DMS153 (cell line): ENCODE measurements at places on chromosomes 4 and X.

DNA sequence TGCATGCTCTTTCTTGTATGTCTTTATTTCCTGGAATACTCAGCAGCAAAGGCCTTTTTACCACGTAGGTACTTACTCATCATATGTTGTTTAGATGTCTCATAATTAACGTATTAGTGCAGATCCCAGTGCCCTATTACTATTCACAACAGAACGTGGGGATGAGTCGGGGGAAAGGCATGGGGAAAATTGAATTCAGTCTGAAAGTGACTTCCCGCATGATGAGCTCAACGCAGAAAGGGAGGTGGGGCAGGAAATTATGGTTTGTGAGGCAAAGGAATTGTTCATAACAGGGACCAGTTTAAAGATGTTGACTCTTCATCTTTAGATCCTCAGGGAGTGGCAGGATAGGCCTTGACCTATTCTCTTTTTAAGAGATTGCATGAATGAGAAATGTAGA, 2.0 kb upstream of the TMPRSS11D start:
- no peak for DNase-seq

DNA sequence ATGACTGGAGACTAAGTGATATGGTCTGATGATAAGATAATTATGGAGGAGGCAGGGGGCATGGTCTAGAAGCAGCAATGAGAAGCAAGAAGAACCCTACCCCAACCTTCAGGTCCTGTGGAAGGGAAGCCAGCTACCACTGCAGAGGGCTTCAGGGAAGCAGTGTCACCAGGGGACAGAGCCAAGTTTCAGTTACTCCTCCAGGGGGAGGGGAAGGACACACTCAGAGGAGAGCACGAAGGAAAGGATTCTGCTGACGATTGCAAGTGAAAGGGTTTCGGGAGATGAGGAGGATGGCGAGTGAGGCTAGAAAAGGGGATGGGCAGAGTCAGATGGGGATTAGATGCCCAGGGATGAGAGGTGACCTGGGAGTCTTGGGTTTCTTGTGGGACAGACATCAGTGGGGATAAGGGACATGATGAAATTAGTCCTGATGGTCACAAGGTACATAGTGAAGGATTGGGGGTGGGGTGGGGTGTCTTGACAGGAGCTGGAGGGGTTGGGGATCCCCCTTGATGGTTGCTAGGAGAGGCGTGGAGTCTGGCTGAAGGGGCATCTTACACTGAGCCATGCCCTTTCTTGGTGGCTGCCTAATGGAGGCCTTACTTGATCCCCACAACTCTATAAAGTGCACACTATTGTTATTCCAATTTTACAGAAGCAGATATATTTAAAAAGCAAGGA, 45.4 kb downstream of the TIGD4 start:
- DNase-seq = no peak

GRCh38 chr4:85113706-85114105, 147.2 kb upstream of the WDFY3 start:
- DNase-seq = no peak

DNA sequence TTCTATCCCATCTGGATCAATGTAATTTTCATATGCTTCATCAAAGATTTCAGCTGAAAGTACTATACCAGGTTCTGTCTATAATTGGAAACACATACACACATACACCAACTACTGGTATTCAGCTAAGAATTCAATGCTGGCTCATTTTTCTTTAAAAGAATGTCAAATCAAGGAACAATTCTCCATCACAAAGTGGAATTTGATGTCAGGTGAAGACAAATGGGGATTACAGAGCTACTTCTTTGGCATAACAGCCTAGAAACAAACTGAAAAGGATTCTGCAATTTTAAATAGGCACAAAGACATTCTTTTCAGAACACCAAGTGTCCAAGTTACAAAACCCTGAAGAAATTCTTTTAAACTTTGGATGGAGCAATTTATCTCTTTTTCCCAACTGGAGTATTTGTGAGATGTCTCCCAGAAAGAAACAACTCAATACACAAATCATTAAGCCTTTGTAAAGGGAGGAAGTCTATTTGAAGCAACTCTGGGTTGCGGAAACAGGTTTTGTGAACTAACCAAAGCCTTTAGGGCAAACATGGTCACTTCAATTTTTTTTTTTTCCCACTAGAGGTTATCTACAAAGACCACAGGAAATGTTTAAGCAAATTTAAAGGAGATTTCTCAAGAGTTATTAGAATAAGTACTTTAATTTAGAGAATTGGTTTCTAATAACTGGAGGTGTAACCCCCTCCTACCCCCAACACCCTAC, 1.9 kb upstream of the FAM9C start:
- no peak for DNase-seq

DNA sequence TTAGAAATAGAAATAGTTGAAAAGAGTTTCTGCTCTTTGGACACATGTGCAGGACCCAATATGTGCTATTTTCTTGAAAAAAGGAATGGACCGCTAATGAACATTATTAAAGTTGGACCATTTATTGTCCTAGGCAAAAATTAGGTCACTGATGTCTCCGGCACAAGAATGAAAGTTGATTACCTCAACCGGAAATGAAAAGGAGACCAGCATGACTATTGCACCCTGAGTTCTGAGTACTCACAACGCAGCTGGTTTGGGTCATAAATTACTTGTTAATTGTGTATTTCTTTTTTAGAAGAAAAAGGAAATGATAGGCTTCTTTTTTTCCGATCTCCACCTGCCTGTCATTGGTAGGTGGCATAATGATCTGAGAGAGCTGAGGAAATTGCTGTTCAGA, 232.7 kb downstream of the ARHGAP24 start:
- no peak for DNase-seq

DNA sequence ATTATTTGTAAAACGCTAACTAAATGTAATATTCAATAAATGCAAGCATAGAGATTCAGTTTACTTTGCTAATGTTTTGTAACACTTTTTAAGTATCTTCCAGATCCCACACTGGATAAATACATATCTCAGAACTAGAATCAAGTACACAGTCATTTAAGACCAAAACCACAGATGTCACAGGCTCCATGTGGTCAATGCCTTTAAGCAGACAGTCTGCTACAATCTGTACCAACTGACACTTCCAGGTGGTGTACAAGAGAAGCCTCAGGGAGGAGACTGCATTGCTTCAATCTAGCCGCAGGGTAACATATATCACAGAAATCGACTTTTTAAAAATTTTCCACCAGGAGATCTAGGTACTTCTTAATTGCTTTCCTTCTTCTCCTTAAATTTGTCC, 229.6 kb upstream of the DIAPH2 start:
- DNase-seq = no peak
